Breast epithelium (tissue), 4 donors: ENCODE measurements at places on chromosomes 6 and 20. TPM values are rescaled to one million over a fixed set of nuclear protein-coding genes. Genes with fewer than 3 reads are reported as not detected.

COL9A3 gene
- 5.0 TPM for total RNA-seq

- DNase-seq = no peak
Observed at GRCh38 chr6:138036111-138036510, 71.1 kb downstream of the PERP start.

DNA sequence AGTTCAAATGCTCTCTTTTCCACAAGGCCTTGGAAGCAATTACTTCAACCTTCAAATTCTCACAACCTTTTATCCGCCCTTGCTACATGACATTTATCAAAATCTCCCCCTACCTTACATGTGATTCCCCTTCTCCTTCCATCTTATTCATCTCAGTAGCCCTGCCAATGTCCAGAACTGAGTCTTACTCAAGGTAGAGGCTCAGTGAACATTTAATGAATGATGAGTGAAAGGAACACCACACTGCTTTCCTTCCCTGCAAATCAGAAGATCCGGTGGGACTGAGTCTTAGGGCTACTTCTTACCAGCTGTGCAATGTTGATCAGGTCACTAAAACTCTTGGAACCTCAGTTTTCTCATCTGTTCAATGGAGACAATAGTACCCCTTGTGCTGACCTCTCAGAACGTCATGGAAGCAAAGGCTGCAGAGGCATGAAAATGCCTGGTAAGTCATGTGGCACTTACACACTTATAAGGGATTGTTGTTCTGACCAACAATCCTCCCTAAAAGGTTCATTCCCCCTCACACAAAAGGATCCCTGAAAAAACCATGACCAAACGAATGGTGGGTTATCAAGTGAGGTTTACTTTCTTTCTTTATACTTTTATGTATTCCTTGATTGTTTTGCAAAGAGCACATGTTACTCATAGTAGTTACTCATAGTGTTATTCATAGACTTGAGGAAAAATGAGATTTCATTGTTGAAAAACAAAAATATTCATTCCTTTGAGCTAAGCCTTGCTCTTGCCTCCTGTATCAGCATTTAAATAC, 6.5 kb downstream of the MDGA1 start:
- no peak for DNase-seq

- no peak for DNase-seq
Observed at GRCh38 chr6:7016226-7016625, 91.5 kb upstream of the RREB1 start.

CENPB gene
- 55.5 TPM for total RNA-seq

SLC35F1 gene
- total RNA-seq = 2.5 TPM

DNA sequence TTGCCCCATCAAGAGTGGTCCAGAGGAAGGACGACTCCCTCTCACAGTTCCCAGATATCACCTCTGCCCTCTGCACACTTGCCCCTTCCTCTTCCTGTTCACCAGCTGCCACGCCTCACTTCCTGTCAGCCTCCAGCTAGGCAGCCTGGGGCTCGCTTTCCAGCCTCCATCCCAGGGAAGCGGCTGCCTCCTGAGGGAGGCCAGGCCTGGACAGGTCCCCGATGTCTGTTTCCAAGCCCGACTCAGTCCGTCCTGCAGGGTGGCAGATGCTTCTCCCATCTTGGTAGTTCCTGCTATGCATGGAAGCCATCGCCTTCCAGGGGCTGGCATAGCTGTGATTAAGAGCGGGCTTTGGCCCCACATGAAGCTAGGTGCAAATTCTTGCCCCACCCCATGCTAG, 233.5 kb upstream of the PMEPA1 start:
- DNase-seq = no peak

- no peak for DNase-seq
Observed at GRCh38 chr20:57786304-57786932, 76.6 kb upstream of the PMEPA1 start.

MCHR2 gene
- not detected for total RNA-seq

DNA sequence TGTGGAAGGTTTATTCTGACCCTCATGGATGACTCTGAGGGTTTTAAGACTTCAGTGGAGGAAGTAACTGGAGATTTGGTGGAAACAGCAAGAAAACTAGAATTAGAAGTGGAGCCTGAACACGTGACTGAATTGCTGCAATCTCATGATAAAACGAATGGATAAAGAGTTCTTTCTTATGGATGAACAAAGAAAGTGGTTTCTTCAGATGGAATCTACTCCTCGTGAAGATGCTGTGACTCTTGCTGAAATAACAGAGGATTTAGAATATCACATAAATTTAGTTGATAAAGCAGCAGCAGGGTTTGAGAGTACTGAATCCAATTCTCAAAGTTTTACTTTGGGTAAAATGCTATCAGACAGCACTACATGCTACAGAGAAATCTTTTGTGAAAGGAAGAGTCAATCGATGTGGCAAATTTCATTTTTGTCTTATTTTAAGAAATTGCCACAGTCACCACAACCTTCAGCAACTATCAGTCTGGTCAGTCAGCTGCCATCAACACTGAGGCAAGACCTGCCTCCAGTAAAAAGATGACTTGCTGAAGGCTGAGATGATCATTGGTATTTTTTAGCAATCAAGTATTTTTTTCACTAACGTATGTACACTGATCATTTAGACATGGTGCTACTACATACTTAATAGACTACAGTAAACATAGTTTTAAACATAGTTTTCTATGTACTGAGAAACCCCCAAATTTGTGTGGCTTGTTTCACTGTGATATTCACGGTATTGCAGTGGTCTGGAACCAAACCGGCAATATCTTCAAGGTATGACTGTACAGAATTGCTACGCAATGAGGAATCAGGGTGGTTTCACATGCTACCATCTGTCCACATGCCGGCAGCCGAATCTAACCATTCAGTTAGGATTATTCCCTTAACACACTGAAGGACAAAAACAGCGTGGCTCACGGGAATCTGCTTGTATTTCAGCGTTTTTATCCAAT, 149.0 kb downstream of the MYB start:
- DNase-seq = no peak

EDN1 gene
- total RNA-seq = 51.7 TPM

DZANK1 gene
- total RNA-seq = 2.6 TPM

LRRC73 gene
- total RNA-seq = not detected

GSTA1 gene
- total RNA-seq = not detected

- no peak for DNase-seq
Observed at GRCh38 chr6:108091288-108091687, 16.7 kb upstream of the OSTM1 start.

DNA sequence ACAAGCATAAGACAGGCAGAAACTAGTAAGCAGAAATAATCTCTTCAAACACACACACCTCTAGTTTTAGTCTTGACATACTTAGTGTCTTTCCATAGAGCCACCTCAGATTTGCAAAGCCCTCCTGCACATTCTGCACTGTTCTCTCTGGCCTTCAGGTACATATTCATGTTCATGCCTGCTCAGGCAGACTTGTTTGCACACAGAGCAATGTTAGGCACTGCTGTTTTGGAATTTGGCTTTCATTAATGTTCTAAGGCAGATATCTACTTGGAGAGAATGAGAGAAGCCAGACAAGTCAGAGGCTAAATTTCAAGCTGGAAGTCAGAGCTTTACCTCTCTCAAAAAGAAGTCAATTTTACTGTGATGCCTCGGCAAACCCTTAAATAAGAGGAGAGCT, 21.3 kb upstream of the DST start:
- peak; percentile 57 for DNase-seq

DUSP15 gene
- 1.9 TPM for total RNA-seq

DNA sequence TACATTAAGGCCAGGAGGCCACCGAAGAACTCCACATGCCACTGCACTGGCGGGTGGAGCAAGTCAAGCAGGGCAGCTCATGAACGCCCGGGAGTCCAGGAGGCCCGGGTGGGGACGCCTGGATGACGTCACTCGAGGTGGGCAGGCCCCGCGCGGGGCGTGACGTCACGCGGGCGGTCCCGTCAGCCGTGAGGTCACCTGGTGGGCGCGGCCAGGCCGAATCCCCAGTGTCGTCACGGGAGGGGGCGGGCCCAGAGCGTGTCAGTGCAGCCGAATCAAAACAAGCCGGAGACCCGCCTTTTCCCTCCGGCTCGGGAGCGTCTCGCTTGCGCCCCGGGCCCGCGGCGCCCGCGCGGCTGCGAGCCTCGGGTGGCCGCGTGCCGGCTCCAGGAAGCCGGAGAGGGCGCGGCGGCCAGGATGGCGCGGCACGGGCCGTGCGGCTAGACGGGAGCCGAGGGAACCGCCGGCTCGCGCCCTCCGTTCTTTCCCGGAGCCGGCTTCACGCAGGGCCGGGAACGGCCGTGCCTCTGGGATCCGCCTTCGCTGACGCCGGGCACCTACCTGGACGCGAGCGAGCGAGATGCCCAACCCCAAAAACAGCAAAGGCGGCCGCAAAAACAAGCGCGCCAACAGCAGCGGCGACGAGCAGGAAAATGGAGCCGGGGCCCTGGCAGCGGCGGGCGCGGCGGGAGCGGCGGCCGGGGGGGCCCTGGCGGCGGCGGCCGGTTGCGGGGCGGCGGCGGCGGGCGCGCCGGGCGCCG, at the start of gene HECA:
Gene HECA (plus strand): TSS at position 264 of the 761 bp plus-strand sequence. CDS start 317 bp downstream, at position 581.
- peak; percentile 98 for DNase-seq

DNA sequence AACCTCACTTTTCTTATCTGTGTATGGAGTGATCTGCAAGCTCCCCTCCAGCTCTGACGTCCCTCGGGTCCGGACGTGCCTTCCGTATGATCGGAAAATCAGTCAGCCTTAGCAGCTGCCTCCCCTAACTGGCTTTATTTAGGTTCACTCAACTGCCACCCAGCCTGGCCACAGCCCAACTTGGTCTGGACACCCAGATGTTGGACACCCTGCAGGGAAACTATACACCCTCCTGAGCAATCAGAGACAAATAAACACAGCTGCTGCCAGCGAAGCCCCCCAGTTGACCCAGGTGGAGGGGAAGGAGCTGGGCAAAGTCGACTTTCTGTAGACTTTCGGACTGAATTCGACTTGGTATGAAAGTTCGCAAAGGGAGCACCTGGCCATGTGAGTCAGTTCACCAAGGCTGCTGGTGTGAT, 28.9 kb downstream of the TBC1D7 start:
- DNase-seq = no peak

DNA sequence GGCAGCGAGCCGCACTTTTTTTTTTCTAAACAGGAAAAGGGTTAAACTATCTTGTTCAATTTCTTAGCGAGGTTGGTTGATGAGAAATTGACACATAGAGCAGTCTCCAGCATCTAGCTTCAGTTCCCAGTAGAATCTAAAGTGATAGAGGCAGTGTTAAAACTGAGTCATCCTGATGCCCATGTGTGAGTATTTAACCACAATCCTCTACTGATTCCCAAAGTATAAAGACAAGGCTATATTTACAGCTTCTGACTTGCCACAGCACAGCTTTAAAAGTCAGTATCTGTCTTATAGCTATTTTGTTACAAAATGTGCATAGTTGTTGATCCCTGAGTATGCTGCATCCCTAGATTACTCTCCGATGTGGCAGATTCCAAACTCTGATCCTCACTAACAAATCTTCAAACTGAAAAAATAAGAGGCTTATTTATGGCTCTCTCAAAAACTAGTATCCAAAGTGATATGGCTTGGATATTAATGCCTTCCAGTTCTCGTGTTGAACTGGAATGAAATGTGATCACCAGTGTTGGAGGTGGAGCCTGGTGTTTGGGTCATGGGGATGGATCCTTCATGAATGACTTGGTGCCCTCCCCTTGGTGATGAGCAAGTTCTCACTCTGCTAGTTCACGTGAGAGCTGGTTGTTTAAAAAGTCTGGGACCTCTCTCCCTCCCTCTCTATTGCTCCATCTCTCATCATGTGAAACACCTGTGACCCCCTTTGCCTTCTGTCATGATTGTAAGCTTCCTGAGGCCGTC, 13.1 kb upstream of the POPDC3 start:
- DNase-seq = no peak

DNA sequence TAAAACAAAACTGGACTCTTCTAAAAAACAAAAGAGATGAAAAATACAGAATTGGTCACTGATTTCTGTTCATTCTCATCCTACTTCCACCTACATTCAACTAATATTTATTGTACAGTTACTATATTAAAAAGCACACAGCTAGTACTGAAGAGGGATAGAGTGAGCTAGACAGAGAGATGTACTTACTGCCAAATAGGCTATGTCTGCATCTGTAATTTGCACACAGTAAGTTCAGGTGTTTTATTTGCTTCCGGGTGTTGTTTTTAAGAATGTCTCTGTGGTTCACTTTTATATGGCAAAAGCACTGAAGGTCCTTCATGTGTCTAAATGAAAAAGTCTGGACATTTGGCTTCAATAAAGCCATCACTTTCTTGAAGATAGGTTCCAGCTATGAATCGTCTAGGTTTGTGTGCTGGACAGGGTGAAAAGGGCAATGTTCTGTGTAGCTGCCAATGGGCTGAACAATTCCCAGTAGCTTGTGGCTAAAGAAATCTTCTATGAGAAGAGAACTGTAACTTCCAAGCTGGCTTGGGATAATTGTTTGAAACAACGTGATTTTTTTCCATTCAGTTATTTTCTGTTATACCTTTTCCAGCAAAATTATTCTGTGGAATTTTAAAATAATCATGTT, 47.3 kb downstream of the EPB41L2 start:
- no peak for DNase-seq

GRCh38 chr6:52191824-52192223, 5.6 kb downstream of the IL17A start:
- DNase-seq = no peak

GRCh38 chr6:148435386-148435785, 92.7 kb downstream of the SASH1 start:
- DNase-seq = no peak

DNA sequence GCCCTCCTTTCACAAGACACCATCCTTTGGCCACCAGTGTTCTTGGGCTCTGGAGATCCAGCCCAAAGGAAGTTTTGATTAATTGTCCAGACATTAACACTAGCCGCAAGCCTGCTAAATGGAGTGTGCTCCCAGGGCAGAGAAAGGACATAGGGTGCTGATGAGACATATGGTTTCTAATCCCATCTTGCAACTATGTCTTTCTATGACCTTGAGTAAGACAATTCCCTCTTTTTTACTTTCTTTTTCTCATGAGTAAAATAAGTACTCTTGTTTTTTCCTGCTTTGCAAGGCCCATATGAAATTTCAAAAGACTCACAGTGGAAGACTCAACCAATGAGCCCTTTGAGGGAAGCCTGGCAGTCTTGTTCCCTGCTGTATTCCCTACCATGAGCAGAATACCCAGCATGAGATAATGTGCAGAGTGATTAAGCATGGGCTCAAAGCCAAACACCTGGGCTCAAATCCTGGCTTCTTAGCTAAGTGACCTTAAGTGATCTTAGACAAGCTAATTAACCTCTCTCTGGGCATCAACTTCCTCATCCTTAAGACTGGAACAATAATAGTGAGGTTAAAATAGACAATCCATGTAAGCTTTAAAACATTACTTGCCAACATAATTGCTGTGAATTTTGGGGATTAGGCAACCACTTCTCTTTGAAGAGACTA, at the start of gene WFDC10B:
Gene WFDC10B (minus strand): TSS at position 51 of the 669 bp plus-strand sequence. CDS start 19,027 bp downstream, outside the sequence.
- no peak for DNase-seq

LGSN gene
- total RNA-seq = not detected

DNA sequence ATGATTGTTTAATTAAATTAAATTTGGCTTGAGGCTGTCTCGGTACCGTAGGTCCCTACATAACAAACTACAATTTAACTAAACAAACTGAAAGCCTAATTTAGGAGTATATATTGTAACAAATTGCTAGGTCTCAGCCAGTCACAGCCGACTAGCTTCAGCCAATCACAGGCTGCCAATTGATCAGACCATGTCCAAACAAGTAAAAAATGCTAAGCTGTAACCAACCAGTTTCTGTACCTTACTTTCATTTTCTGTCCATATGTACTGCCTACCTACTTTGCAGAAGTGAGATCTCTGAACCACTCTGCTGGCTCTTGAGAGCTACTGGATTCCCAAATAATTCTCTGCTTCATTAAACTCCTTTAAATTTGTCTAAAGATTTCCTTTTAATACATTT, 648.0 kb upstream of the GJE1 start:
- DNase-seq = no peak

- DNase-seq = no peak
Observed at GRCh38 chr6:45400021-45400420, 22.3 kb upstream of the SUPT3H start.

- no peak for DNase-seq
Observed at GRCh38 chr20:1188347-1188746, 3.6 kb upstream of the TMEM74B start.

LTA gene
- not detected for total RNA-seq
